ENCODE measurements at places on chromosomes 5 and 9.

DNA sequence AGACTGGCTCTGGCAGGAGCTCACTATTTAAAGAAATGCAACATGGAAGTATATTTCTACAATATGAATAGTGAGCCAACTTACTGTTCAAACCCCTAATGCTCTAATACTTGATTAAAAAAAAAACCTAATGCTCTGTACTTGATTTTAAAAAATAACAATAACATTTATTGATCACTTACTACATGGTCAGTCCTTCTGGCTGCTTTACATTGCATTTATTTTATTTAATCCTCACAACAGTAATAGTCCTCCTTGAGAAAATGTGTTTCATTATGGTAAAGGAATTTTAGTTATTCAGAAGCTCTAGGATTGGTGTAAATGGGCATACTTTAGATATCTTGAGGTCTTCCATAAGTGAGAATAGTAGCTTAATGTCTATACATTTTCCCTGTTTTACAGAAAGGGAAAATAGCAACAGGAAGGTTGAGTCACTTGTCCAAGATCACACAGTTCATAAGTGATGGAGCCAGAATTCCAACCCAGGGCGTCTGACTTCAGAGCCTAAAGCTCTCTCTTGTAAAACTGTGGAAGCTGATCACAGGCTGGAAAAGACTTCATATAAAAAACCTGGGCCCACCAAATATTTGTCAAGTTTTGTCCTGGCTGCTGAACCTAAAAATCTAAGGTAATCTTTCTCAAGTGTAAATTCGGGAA is 1.0 kb downstream of the STARD4 start:
- no peak for DNase-seq

DNA sequence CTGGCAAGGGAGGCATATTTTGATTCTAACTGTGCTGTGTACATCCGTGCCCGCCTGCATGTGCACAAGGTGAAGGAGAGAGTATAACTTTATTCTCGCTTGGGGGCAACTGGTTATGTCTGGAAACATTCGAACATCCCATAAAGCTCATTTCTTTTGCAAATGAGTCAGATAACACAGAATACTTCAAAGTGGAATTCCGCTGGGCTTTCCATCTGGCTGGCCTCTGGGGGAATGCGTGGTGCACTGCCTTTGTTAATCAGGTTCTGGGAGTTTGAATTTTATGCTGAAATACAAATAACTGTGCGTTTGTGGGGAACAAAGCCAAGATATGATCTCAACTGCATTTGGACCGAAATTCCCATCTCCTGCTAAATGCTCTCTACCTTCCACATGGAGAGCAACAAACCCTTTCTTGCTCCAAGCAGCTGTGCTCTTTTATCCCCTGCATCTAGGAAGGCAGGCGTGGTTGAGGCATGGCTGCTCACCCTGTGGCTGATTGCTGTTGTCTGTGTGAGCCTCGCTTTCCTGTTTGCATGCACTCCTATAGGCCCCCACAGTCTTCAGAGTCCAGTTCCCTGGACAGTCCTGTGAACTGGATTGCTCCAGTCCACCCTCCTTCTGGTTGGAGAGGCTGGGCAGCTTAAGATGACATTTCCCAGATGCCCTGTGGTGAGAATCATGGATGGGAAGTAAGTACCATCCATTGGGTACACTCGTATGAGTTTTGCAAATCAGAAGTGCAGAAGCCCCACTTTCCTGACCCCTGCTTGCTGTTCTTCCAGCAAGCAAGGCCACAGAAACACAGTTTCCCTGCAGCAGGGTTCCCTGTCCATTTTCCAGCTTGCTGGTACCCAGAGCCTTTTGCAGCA is 82.9 kb upstream of the ALDH1B1 start:
- no peak for DNase-seq

- no peak for DNase-seq
Measured at GRCh38 chr5:7673658-7674057, 177.3 kb downstream of the CFAP90 start.

- DNase-seq: no peak
Measured at GRCh38 chr5:170537451-170538095, 33.8 kb downstream of the KCNIP1 start.

- DNase-seq: no peak
Measured at GRCh38 chr5:172939071-172939470, 20.2 kb upstream of the RPL26L1 start.

GRCh38 chr9:38355517-38356120 is 36.9 kb upstream of the ALDH1B1 start:
- DNase-seq: no peak

DNA sequence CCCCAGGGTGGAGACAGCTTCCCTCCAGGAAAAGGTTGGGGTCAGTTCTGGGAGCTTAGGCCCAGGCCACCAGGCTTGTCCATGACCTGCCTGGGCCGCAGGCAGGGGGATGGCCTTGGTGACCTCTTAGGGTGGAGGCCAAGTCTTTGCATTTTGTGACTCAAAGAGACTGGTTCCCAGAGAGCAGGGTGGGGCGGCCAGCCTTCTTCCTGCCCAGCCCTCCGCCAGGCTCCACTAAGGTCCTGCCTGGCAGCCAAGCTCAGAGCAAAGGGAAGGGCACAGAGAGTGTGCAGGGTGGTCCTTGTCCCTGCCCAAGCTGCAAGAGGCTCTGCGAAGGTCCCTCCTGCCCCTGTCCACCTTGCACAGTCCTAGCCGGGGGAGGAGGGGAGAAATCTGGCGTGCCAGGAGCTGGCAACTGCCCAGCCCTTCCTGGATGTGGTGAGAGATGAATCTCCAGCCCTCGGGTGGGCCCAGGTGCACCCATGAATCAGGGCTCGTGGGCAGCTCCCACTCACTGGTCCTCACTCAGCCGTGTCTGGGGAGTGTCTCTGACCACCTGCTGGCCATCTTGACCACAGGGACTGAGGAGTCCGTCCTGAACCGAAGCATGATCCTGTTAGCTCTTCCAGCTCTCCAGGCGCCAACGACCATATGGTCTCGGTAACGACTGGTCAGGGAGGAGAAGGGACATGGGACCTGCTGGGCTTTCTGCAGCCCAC is 2.3 kb upstream of the PTGDS start:
- DNase-seq: no peak

DNA sequence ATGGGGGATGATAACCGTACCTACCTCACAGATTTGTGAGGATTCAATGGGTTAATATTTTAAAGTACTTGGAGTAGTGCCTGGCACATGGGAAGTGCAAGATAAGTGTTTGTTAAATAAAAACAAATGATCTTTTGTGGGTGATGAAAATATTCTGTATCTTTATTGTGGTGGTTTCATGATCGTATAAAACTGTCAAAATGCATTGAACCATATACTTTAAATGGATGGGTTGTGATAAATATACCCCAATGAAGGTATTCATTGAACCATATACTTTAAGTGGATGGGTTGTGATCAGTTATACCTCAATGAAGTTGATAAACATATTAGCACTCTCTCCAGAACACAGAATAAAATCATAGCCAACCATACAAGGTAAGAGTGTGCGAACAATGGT is 234.5 kb downstream of the CRB2 start:
- DNase-seq: no peak

Measured in GM12878 (cell line).